ENCODE measurements at places on chromosomes 2 and 18.

DNA sequence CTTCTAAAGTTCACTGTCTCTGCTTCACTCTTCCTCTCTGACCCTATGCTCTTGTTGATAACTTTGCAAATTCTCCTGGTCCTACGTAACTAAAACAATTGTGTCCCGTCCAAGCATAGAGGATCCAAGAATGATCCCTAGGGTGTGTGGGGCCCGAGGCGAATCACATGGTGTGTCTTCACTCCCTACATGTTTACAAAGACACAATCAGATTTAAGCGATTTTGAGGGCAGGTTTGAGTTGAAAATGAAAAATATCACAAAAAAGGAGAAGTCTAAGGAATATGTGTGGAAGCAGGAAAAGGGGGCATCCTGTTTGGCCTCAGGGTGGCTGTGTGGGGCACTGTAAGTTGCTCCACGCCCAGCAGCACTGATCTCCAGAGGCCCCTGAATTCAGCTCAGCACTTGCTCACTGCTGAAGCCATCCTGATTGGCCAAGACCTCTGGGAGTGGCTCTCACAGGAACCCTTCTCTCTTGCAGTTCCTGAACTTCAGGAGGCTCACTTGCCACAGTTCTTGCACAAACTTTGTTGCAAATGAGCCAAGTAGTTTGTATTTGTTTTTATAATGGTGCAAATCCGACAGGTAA lies 363.6 kb downstream of the ZNF521 start:
- no peak for DNase-seq

GRCh38 chr2:171069286-171069956 lies 91.3 kb downstream of the TLK1 start:
- no peak for DNase-seq

GRCh38 chr2:39266139-39266805 lies 22.5 kb upstream of the CDKL4 start:
- no peak for DNase-seq

DNA sequence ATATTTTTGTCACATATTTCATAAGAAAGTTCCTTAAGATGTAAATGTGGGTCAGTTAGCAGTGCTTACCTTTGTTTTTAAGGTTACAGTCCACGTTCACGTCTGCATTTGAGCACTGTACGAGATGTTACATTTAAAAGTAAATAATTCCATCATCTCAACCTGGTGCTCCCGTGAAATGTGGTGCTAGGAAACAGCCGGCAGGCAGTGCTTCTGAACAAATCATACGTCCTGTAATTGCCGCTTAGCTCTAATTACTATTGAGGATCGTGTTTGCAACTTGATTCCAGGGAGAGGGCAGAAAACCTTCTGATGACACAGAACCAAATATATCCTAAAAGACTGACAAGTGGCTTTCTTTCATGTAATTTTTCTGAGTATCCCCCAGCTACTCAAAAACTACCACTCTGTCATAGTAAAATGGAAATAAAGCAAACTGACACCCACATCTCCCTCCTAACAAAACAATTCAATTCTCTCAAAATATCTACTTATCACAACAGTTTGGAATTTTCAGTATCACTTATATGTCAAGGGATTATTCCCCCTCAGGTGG lies 297.8 kb upstream of the SESTD1 start:
- no peak for DNase-seq

DNA sequence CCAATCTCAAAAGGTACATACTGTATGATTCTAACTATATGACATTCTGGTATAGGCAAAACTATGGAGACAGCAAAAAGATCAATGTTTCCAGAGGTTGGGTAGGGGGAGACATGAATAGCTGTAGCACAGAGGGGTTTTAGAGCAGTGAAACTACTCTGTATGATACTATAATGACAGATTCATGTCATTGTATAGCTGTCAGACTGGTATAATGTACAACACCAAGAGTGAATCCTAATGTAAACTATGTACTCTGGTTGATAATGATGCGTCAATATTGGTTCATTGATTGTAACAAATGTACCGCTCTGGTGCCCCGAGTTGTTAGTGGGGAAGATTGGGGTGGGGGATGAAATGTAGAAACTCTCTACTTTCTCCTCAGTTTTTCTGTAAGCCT lies 172.4 kb upstream of the SPOPL start:
- no peak for DNase-seq
